Activated CD8-positive, alpha-beta memory T cell treated with anti-CD3 and anti-CD28 coated beads for 48 hours (primary cell): ENCODE measurements at places on chromosomes 1 and 21.

GRCh38 chr1:62288224-62288623 is 31.0 kb downstream of the KANK4 start:
- DNase-seq, result no peak

DNA sequence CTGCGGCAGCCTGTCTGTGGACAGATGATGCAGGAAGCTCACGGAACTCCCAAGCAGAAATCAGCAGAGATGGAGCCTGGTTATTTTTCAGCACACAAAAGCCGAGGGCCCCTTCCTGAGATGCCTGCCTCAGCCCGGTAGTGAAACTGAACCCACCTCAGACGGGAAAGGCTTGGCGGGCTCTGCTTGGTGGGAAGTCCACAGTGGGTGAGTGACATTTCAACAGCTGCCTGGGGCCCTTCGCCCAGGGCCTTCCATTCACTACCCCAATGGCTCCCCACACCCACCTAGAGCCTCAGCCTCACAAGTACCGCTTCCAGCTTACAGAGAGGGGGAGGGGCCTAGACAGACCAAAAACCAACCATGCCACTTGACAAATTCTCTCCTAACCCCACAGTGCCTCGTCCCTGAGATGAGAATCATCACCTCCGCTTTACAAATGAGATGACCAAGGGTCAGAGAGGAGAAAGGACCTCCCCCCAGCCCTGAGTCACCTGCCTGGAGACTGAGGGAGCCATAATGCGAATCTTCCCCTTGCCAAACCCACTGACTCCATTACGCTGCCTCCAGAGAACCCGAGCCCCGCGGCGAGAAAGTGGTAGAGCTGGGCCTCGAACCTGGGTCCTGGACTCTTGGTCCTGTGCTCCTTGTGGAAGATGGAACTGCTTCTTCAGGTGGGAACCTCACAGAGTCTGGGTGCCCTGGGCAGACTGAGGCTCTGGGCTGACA is 3.4 kb upstream of the ECE1 start:
- DNase-seq, result peak; percentile 79

DNA sequence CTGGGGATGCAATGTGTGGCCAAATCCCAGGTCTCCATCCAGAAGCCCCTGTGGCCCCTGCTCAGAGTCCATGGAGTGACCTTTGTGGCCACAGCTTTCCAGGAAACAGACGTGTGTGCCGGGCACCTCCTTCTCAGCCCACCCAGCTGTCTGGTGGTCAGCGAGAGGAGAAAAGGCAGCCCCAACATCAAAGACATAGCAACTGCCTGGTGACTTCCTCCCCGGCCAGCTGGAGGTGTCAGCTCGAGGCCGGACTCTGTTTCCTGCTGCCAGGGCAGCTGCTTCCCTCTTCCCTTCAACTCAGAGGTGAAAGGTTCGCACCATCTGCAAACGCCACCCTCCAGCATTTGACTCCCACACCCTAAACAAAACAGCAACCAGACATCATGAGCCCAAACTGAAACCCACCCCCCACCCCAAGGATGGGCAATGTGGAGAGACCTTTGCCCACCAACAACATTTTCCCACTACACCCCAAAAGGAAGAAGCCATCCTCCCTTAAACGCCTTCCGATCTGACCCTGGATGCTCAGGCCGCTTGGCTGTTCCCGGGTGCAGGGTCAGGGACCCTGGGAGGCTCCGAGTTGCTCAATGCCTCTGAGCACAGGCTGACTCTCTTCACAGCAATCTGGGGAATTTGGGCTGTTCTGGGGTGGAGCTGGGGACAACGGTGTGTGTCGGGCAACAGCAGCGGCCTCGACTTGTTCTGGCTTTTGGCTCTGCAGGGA is 162.3 kb downstream of the PSMG1 start:
- DNase-seq, result no peak

GRCh38 chr21:21688889-21689288 is 690.7 kb downstream of the NCAM2 start:
- DNase-seq, result no peak

DNA sequence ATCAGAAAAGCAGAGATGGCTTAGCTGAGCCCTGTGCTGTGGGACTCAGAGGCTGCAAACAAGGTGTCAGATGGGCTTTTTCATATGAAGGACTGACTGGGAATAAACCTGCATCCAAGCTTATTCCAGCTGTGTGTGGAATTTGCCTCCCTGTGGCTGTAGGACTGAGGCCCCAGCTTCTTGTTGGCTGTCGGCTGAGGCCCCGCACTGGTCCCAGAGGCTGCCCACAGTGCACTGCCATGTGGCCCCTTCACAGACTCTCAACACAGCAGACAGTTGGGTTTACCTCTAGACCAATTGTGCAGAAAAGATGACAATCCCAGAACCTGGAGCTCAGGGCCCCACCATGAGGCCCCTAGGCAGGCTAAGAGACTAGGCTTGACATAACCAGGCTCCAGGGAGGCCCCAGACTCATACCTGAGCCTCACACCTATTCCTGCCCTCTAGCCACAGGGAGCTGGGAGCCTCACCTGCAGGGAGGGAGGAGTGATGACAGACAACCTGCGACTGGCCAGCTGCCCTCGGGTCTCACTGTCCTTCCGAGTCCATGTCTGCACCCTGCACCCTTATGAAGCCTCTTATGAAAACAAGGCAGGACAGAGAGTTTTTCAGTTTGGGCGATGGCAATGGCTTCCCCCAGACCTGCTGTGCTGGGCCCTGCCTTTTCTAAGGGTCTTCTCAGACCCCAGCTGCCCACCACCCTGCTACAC is 615.5 kb downstream of the NPHP4 start:
- no peak for DNase-seq

GRCh38 chr1:169623132-169623926 is 6.6 kb downstream of the SELP start:
- DNase-seq, result no peak

GRCh38 chr1:8663915-8664329 is 153.5 kb downstream of the RERE start:
- DNase-seq, result no peak

DNA sequence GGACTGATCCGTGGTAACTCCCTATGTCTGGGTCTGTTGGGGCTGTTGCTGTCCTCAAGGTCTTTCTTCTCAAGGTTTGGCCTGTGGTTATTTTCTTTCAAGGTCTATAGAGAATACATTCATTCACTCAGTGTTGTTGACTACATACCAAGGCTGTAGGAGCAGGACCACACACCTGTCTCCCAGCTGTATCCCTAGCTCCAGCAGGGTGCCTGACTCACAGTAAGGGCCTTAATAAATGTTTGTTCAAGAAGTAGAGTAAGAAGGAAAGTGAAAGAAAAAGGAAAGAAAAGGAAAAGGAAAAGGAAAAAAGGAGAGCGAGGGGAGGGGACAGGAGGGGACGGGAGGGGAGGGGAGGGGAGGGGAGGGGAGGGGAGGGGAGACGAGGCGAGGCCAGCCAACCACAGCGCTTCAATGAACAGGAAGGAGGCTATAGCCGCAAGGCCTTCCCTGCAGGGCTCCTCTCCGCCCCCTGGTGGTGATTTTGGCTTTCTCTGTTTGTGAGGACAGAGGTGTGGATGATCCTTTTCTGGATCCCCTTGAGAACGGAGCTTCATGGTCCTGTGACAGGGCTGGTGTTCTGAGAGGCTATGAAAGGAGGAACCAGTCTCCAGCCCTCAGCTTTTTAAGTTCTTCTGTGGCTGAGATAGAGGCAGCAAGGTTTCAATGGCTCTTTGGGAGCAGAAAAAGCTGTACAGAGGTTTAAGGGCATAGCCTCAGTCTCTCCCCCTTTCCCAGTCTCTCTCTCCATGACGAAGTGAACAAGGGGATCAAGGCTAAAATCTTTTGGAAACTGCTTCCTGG is 30.6 kb upstream of the LCE5A start:
- peak; percentile 39 for DNase-seq

GRCh38 chr21:41834252-41834925 is 44.8 kb downstream of the PRDM15 start:
- DNase-seq, result no peak

DNA sequence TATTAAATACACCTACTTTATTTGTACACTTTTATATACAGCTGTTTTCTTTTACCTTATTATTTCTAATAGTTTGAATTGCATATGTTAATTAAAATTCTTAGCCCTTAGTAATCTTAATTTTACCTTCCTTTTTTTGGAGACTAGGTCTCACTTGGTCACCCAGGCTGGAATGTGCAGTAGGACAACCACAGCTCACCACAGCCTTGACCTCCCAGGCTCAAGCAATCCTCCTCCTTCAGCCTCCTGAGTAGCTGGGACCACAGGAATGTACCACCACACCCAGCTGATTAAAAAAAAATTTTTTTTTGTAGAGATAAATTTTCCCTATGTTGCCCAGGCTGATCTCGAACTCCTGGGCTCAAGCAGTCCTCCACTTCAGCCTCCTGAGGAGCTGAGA is 15.0 kb upstream of the SDC3 start:
- DNase-seq, result no peak

DNA sequence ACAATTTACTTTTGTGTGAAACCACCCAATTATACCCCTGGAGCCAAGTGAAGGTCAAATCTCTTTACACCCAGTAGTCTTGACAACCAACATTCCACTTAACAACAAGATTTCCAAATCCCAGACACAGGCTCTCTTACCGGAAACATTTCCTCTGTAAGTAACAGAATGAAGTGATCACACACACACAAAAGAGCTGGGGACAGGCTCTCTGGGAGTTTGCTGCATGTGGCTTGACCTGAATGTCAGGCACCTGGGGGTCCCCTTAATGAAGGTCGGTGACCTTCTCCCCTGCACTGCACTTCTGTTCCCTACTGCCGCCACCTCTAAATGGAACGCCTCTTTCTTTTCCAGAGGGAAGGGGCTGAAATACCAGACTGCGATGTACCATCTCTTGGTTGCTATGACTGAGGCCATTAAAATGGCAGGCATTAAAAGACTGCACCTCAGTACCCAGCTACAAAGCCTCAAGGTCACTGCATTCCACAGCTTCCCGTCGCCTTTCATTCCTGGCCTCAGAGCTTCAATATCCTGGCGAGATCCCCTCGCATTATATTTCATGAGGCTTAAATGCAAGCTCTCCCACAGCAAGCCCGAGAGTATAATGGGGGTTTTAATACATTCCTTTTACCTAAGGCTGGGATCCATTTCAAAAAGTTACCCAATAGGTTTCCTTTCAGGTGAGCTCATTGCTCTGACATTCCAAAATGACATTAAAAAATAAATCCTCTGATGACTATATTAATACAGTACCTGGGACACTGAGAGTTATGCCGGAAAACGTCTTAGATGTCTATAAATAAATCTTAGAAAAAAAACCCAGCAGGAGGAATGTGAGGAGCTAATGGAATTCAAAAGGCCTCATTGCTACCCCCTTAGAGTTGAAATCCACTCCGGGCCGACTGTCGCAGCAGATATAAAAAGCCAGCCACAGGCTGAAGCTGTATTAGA is 90.9 kb upstream of the DIRAS3 start:
- no peak for DNase-seq

GRCh38 chr21:36783612-36784374 is 84.9 kb downstream of the SIM2 start:
- no peak for DNase-seq

DNA sequence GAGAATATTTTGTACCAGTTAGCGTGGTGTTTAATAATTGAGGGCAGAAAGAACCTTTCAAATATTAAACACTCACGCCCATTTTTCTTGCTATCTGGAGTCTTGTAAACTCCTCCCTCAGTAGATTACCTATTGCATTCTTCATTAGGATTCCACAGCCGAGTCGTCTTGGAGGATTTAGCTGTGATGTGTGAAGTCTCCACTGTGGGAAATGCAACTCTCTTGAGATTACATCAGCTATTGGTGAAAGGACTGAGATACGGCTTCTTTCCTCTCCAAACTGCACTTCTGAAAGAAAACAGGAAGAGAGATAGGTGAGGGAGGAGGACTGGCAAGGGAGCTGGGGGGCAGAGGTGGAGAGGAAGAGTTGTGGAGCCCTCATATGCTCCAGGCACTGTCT is 36.1 kb downstream of the ACTA1 start:
- DNase-seq, result no peak

- DNase-seq, result no peak
Observed at GRCh38 chr1:41695118-41695745, 210.7 kb upstream of the EDN2 start.

- DNase-seq, result no peak
Observed at GRCh38 chr1:210828996-210829596, 304.9 kb downstream of the KCNH1 start.

DNA sequence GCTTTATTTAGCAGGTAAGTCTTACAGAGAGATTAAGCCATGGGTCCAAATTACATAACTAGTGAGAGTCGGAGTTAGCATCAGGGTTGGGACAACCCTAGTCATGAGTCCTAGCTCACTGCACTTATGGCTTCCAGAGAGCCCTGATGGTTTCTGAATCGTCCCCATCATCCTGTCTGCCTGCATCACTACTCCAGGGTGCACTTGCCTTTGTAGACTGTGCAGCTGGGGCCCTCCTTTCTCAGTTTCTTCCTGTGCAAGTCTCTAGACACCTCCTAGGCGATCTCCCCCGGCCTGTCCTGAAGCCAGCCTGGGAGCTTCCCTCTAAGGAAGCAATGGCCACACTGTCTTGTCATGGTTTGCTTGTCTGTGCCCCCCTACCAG is 37.1 kb downstream of the KIAA0040 start:
- no peak for DNase-seq

DNA sequence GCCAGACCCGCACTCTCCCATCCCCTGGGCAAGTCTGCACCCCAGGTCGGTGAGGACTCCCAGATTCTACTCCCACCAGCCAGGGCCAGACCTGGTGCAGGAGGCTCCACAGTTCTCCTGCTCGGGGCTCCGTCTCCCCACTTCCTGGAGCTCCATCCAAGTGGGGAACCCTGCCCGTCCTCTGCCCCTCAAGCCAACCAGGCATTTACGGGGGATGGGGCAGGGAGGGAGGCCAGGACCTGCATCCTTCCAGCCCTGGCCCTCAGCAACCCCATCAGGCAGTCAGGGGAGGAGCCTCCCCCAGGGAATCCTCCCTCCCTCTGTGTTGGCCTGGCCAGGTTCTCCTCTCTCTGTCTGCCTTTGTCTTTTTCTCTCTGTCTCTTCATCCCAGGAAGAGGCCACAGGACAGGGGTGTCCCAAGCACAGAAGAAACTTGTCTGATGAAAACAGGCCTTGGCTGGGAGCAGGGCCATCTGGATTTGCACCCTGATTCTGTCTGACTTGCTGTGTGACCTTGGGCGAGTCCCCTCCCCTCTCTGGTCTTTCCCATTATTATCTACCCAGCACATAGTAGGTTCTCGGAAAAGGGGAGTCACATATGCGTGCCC is 18.5 kb upstream of the EPHA2 start:
- no peak for DNase-seq

DNA sequence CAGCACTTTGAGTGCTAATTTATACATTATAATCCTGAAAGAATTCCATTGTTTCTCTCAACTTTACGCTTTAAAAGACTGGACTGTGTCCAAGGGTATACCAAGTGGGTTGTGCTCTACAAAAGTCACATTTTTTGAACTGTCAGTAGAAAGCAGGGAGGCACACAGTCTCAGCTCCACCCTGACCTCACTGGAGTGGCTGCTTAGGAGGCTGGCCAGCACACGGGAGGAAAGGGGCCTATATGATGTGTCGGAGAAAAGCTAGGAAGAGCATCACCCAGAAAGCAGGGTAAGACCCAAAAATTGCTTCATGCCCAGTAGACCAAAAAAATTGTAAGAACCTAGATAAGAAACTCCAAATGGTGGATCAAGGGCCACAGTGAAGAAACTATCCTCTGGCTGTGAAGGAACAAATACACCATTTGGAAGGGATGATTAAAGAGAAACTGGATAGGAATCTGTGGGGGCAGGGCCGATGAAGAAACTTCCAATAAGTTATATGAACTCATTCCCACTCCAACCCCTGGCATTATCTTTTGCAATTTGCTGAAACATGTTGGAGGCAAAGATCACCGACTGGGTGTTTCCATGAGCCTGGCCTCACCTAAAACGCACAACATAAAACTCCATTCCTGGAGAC is 1.9 kb downstream of the S100A10 start:
- DNase-seq, result no peak
